ENCODE measurements at places on chromosomes 3 and 15.

- DNase-seq, result no peak
These were observed 115.5 kb upstream of the NECTIN3 start for GRCh38 chr3:110956081-110956480.

GRCh38 chr15:68985361-68985891 is 29.1 kb upstream of the NOX5 start:
- DNase-seq, result no peak

DNA sequence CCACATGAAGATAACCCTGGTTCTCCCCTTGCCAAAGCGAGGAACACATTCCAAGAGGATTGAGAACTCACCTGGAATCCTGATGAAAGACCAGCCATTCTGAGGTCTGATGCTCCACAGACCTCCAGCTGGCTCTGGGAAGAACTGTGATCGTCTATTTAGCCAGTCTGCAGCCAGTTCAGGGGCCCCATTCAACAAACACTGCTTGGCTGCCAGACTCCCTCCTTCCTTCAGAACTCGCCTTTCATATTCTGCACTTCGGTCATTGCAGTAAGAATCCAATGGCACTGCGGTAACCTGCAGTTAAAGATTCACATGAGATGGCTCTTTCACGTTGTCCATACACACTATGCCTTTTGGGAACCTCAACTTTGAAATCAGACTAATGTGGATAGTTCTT is 67.6 kb downstream of the CHAC1 start:
- DNase-seq, result no peak

DNA sequence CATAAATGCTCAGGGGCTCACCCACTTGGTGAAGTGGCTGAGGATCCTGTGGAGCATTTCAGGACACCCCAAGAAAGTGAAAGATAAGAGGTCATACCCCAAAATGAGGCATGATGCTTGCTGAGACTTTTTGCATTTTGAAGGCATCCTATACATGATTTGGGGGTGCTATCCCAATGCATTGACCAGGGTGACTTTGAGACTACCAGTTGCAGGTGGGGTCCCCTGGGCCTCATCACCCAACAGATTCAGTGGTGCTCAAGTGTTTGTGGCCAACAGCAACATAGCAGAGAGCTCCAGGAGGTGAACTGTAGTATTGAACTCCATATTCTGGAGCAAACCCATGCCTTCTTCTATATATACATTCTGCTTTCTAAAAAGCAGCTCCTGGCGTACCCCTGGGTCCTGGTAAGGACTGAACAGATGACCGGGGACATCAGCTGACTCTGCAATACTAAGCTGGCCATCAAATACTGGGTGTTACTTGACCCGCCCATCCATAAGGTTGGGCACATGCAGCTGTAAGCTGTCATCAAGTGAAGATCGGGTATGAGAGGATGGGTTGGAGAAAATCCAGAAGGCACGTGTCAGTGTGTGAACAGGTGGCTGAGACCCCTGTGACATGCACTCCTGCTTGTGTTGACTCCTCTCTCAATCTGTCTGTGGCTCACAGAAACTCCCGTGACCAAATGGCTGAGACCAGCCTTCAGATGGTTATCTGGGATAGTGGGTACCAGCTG is 143.3 kb downstream of the KLF13 start:
- DNase-seq, result no peak

All from T47D (cell line).